ENCODE measurements at places on chromosomes 2 and 18.

GRCh38 chr2:216829533-216829932 is 30.3 kb downstream of the TNP1 start:
- no peak for DNase-seq

DNA sequence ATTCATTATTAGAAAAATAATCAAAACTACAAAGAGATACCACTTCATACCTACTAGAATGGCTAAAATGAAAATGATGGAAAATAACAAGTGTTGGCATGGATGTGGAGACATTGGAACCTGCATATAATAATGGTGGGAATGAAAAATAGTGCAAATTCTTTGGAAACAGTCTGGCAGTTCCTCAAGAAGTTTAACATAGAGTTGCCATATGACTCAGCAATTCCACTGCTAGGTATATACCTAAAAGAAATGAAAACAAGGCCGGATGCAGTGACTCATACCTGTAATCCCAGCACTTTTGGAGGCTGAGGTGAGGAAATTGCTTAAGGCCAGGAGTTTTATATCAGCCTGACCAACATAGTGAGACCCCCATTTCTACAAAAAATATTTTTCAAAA is 41.6 kb upstream of the ACYP2 start:
- DNase-seq = no peak

GRCh38 chr2:46804794-46805193 is 110.8 kb downstream of the MCFD2 start:
- DNase-seq = no peak

GRCh38 chr18:45828917-45829811 is 3.7 kb downstream of the SIGLEC15 start:
- DNase-seq = no peak

GRCh38 chr18:47577520-47577919 is 326.1 kb upstream of the SKOR2 start:
- DNase-seq = no peak
